ENCODE measurements at places on chromosomes 7 and 10. TPM values are rescaled to one million over a fixed set of nuclear protein-coding genes. Genes with fewer than 3 reads are reported as not detected.

- DNase-seq: no peak
These were observed 63.7 kb downstream of the ZNRF2 start for GRCh38 chr7:30348083-30348560.

Gene PANK1
- 16.9 TPM for total RNA-seq

DNA sequence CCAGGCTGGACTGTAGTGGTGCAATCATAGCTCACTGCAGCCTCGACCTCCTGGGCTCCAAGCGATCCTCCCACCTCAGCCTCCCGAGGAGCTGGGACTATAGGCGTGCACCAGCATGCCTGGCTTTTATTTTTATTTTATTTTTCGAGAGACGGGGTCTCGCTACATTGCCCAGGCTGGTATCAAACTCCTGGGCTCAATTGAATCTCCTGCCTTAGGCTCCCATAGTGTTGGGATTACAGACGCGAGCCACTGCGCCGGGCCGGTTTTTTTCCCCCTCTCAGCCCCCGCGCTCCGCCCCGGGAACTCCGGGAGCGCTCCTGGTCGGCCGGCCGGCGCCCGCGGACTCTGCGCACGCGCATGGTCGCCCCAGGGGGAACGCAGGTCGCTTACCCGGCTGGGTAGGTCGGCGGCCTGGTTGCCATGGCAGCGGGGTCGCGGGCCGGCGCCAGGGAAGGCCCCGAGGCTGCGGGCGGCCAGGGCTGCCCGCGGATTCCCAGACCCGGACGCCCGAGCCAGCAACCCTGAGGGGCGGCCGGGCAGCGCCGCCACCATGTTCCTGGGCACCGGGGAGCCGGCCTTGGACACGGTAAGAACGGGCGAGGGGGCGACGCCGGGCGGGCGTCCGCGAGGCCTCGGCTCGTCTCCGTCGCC, at the start of gene IQCE:
Gene IQCE, plus strand, starts transcription at position 351 of the 654 bp plus-strand sequence. Its CDS starts 203 bp downstream, at position 554.
- peak; percentile 96 for DNase-seq

DNA sequence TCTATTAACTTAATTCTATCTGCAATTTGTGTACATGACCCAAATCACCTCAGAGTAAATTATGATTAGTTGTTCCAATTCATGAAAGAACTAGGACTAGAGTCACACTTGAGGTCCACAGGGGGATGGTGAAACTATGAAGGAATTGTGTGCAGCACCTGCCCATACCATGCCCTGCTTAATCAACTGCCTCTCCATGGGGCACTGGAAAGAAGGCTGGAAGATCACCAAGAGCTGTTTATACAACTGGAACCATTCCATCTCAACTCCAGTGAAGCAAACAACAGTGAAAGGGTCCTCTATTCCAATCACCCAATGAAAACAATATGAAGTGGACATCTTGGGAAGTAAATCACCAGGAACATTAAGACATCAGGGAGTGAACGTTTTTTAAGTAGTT, 98.7 kb upstream of the SEMA3D start:
- no peak for DNase-seq

- no peak for DNase-seq
These were observed 89.6 kb downstream of the FZD1 start for GRCh38 chr7:91353848-91354247.

- DNase-seq: peak; percentile 87
These were observed 4.1 kb downstream of the MBLAC1 start for GRCh38 chr7:100130608-100131453.

Gene LIPF
- not detected for total RNA-seq

Gene AKR1C8
- not detected for total RNA-seq

- DNase-seq: no peak
These were observed 14.3 kb upstream of the ZMIZ1 start for GRCh38 chr10:79054203-79055099.

- DNase-seq: peak; percentile 1
These were observed 7.6 kb downstream of the NDST2 start for GRCh38 chr10:73803680-73804286.

GRCh38 chr10:98047009-98047741, 16.8 kb upstream of the CRTAC1 start:
- peak; percentile 83 for DNase-seq

Gene STOX1
- total RNA-seq: 0.38 TPM

Gene OR6B1
- total RNA-seq: not detected

DNA sequence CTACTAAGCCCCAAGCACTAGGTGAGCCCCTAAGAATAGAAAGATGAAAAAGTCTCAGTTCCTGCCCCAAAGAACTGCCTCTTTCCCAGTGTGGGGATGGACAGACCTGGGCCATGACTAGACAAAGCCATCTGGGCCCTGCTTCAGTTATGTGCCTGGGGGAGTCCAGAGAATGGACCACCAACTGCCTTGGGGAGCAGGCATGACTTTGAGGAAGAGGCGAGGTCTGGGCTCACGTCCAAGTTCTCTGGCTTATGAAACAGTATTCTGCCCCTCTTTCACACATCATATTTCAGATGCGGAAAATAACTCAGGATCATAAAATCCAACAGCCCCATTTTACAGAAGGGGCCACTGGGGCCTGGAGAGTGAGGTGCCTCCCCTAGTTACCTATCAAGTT, 80.3 kb downstream of the PLXNA4 start:
- no peak for DNase-seq

DNA sequence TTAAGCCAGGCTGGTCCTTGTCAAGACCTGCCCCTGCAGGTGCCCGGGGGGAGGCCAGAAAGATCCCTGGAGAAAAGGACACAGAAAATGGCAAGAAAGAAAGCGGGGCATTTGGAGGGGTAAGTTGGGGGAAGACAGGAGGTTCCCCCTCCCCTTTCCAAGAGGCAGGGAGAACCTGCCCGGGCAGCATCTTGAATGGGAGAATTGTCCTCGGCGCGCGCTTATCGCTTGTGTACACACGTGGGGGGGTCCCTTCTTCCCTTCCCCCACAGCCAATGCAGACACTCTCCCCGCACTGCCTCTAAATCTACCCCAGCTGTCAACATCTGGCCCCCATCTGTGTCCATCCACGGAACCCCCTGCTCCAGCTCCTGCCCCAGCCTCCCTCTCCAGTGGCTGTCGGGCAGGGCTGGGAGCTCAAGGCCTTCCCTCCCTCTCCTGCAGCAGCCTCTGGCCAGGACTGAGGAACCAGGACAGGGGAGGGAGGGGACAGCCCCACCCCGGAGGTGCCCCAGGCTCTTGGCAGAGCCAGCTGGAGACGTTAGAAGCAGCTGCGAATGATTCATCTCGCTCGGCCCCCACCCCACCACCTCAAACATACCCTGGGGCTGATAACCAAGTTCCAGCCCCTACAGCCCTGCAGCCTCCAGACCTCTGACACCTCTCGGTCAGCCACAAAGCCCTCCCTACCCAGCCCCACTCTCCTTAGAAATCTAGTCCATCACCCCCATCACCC, 25.3 kb downstream of the EPHB4 start:
- DNase-seq: no peak

DNA sequence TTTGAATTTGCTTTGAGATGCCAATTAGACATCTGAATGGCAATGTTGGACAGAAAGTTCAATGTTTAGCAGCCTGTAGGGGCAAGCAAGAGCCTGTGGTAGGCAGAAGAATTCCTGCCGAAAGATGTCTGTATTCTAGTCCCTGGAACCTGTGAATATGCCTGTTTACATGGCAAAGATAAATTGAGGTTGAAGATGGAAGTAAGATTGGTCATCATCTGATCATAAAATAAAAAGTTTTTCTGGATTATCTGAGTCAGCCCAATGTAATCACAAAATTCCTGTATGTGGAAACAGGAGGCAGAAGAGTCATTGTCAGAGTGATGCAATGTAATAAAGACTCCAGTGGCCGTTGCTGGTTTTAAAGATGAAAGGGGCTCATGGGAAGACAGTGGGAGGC, 430.5 kb downstream of the MDFIC start:
- no peak for DNase-seq

- DNase-seq: no peak
These were observed 18.7 kb downstream of the MPP7 start for GRCh38 chr10:28284126-28284525.

Gene HIBADH
- 113 TPM for total RNA-seq

Gene NKX1-2
- total RNA-seq: not detected

GRCh38 chr10:30818010-30818660, 188.6 kb upstream of the LYZL2 start:
- DNase-seq: peak; percentile 81

Gene SPDYE5
- not detected for total RNA-seq

Gene CELF2
- 67.7 TPM for total RNA-seq

- no peak for DNase-seq
These were observed 11.0 kb upstream of the DNTT start for GRCh38 chr10:96292971-96293920.

GRCh38 chr10:56472978-56473377, 111.9 kb upstream of the ZWINT start:
- DNase-seq: no peak

DNA sequence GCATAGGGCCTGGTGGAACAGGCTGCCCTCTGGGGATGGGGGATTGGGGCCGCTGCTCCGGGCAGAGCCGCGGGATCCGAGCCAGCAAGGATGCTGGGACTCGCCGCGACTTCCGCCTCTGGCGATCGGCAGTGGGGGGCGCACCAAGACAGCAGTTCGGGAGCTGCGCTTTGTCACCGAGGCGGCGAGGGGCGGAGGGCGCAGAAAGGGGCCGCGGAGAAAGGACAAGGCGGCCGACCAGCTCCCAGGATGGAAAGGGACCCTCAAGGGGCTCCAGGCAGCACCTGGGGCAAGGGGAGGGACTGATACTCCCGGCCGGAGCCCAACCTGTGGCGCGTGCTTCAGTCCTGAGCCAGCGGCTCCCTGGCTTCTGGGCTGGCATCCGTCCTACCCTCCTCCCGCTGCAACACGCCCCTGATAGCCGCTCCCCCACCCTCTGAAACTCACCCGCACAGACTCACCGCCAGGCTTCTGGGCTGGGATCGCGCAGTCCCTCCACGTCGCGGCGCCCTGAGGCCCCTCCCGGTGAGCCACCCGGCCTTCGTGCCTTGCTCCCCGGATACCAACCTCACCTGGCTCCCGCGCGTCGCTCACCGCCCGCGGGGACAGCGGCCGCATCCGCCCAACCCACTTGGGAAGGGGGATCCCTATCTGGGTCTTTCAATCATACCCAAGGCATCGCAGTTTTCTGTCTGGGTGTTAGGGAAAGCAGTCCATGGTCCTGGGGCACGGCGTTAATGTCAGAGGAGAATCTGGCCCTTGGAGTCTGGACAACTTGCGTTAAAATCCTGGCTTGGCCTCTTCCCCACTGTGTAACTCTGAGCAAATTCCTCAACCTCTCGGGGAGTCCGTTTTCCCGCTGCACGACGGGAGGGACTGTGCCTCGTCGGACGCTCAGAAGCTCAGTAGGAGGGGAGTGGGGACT, 7.0 kb upstream of the EVX1 start:
- peak; percentile 71 for DNase-seq

DNA sequence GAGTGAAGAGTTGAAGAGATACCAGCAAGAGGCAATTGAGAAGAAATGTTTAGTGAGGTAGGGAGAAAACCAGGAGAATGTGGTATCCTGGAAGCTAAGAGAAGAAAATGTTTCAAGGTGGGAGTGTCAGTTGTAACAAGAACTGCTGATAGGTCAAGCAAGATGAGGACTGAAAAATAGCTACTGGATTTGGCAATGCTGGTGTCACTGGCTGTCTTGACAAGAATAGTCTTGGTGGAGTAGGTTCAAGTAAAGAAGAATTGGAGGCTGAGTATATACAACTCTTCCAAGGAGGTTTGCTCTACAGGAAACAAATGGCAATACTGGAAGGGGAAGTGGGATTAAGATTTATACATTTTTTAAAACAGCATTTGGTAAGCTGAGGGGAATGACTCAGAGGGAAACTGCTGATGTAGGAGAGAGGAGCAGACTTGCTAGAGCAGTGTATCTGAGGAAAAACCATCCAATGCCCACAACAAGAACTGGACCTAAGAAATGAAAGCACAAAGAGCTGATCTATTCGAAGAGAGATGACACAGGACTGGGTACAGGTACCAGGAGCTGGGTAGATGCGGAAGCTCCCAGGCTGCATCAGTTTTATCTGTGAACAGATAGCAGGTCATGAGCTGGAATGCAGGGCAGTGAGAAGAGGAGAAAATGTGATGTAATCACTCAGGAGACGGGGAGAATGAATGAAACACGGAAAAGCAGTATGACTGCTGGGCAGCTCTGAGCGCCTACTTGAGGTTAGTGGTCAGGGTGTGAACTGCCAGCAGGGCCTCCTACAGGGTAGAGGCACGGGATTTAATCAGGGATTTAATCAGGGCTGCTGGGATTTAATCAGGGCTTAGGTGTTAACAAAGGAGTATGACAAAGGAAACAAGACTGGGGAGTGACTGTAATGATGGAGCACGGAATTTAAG, 34.5 kb downstream of the FAM25A start:
- no peak for DNase-seq

Gene GSTO2
- 1.0 TPM for total RNA-seq

DNA sequence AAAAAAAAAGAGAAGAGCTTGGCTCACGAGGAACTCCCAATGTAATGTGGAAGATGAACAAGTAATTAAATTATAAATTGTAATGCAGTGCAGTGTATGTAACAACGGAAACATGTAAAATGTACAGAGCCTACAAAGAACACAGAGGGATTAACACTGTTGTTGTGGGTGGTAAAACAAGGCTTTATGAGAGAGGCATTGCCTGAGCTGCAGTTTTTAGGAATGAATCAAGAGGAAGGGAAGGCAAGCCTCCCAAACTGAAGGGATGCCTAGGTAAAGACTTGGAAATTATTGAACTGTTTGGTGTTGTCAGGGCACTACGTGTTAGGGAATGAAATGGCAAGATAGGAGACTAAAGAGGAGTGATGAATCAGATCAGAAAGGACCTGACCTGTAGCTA, 213.7 kb downstream of the HTR7 start:
- no peak for DNase-seq

Gene ACHE
- 0.65 TPM for total RNA-seq

DNA sequence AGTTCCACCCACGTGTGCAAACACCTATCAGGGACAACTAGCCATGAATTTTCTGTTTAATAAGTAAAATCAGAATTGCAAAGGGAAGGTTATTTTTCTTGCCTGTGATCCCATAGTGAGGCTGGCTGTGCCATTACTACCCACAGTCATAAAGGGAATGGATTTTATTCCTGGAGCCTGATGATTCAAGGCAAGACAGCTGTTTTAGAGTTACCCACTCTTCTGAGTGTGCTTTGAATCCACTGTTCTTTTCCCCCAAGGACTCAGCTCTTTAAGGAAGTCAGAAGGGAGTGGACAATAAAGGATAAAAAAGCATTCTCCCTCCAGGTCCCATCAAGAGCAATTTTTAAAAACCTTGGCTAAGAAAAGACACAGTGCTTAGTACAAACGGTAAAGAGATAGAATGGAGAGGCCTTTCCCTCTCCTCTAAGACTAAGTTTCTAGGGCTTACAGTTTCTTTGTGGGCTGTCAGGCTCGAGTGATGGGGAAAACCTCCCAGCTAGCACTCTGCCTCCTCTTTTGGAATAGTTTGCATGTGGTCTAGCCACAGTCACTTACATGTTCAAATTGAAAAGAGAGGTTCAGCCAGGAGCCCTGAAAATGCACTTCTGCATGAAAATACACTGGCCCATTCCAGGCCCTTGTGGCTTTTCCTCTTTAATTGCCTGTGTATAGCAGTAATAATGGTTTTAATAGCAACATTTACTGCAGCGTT, 5.1 kb upstream of the LRRC4 start:
- DNase-seq: no peak

Gene NOS3
- total RNA-seq: 10.0 TPM

- DNase-seq: no peak
These were observed 644.7 kb upstream of the DPP6 start for GRCh38 chr7:153407291-153408046.

GRCh38 chr10:118903691-118904090, 125.8 kb upstream of the NANOS1 start:
- no peak for DNase-seq

GRCh38 chr10:123434435-123435039, 231.6 kb upstream of the GPR26 start:
- DNase-seq: no peak

- DNase-seq: no peak
These were observed 223.3 kb upstream of the PRKCQ start for GRCh38 chr10:6803427-6803783.

Gene SRRM3
- 16.3 TPM for total RNA-seq

GRCh38 chr10:119031496-119032059, 2.1 kb downstream of the NANOS1 start:
- no peak for DNase-seq
